ENCODE measurements at places on chromosomes 4 and X.

DNA sequence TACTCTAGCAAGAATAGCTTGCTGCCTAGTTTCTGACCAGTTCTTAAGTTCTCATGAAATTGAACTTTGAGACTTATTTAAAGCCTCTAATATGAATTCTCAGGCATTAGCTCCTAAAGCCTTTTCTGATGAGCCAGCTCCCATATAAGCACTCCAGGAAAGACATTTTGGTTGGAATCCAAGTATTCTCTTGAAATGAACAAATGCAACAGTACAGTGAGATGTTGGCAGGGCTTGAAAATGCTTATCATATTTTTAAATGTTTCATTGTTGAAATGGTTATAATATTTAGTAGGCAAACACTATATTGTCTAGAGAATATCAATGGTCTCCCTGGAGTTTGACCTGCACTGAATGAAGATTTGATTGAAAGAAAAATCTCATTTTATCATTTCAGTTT lies 240.3 kb downstream of the ANK2 start:
- no peak for DNase-seq

DNA sequence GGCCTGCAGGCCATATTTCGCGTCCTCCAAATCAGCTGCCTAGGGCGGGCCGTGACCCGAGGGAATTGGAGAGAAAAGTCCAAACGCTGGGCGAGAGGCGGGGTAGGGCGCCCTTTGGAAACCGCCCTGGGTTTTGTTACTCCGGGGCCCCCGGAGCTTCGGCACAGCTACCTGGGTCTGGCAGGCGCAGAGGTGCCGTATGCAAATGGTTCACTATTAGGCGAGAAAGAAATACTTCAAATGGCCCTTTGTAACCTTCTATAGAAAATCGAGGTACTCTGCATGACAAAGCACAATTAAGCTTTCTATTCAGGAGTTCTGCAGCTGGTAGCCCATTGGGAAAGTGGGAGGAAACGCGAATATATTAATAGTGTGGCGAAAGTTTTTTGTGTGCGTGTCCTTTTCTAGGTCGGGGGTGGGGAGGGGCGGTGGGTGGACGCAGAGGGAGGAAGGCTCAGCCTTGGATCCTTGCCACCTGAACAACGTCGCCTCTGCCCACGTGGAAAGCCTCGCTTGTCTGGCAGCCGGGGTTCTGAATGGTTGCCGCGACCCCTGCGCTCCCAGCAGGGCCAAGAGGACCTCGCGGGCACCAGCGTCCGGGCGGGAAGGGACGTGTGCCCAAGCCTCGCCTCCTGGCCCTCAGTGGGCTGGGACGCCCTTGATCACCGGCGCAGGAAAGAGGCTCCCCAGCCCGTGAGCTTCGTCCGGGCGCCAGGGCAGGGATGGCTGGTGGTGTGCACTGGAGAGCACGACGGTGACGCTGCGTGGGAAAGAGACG lies 9.5 kb downstream of the GSX2 start:
- DNase-seq: no peak

GRCh38 chr4:81490403-81491160 lies 18.9 kb upstream of the RASGEF1B start:
- DNase-seq: no peak

- no peak for DNase-seq
Observed at GRCh38 chr4:142700531-142700930, 145.6 kb downstream of the INPP4B start.

- DNase-seq: no peak
Observed at GRCh38 chr4:71186257-71186565, 152.6 kb upstream of the SLC4A4 start.
